ENCODE measurements at places on chromosomes 2 and 18.

DNA sequence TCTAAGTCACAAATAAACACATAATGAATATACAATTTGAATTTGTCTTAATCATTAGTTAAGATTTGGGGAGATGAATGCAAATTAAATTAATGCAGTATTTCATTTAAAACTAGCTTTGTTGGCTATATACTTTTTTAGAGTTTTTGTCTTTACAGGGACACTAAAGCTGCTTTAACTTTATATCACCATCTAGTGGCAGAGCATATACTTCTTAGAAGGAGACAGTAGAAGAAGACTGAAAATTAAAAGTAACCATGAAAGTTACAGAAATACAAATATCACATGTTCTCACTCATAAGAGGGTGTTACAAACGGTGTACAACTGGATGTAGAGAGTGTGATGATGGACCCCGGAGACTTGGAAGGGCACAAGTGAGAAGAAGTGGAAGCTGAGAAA is 268.3 kb upstream of the NETO1 start:
- DNase-seq, result no peak

DNA sequence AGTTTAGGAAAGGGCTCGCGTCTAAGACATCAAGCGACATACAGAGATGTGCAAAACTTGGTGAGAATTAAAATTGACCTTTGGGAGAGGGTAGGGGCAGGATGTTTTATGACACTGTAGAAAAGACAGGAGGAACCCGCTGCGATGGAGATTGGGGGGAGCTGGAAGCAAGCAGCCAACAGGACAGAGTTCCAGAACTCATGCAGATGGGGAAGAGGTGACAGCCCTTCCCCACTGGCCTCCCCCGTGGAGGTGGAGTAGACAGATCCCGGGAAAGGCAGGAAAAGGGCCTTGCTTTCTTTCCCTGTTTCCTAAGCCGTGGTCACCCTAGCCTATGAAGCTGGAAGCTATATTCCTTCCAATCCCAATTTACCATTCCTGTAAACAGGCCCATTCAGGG is 39.1 kb downstream of the ANO7 start:
- DNase-seq, result no peak

- DNase-seq, result no peak
Measured at GRCh38 chr2:53422979-53423378, 344.6 kb upstream of the CHAC2 start.

DNA sequence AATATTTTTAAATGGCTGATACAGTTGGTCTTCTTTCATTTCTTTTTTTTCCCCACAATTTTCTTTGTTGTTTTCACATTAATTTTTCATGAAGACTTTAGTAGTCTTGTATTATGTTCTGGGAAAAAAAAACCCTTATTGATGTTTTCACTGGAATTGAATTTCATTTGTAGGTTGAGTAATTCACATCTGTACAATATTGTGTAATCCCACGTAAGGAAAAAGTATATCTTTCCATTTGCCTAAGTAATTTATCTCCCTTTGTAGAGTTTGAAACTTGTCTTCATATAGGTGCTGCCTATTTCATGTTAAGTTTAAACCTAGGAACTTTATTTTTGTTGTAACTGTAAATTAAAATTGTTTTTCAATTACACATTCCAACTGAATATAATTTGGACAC is 2.0 kb downstream of the DNAJC27 start:
- no peak for DNase-seq

- DNase-seq, result no peak
Measured at GRCh38 chr18:22468554-22468891, 50.8 kb upstream of the CTAGE1 start.

DNA sequence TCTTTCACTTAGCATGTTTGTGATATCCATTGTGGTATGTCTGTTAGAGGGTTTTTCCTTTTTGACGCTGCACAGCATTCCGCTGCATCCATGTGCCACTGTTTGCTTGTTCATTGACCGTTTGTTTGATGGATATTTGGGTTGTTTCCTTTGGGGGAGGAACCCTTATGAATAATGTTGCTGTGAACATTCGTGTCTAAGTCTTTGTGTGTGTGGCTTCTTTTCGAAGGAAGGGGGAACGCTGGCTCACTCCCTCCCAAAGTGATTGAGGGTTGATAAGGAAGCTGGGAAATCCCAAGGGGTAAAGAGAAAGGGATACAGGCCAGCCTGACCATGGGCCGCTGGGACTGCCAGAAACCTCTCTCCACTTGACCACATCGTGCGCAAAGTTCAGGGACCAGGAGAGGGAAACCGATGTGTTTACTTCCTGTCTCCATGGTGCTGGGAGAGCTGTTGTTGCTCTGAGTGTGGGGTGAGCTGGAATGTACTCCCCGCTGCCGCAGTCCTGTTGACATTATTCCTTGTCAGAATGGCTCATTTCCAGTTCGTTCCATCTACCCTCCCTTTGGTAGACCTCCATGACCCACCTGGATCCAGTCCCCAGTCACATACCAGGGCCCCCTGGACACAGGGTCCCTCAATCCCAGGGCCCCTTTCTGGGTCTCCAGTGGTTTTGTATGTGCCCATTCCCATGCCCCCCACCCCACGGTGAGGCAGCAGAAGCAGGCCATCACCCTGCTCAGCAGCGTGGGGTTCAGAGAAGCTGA is 39.6 kb downstream of the HS1BP3 start:
- DNase-seq, result no peak

DNA sequence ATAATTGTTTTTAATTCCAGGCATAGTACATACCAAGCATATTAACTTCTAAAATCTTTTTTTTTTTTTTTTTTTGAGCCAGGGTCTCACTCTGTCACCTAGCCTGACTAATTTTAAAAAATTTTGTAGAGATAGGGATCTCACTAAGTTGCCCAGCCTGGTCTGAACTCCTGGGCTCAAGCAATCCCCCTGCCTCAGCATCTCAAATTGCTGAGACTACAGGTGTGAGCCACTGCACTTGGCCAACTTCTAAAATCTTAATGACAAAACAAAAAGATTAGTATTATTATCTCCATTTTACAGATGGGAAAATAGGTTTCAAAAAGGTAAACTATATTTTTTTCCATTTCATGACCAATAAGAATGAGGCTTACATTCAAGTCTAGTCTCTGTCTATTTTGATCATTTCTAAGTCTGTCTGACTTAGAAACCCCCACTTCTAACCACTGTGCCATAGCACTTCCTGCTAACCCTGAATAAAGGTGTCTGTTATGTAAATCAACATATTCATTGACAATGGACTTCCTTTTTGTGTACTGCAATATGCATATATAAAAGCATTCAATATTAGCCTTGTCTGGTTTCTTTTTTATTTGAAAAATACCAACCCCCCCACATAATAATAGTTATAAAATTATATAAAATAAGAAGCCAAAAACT is 28.7 kb upstream of the ZEB2 start:
- no peak for DNase-seq

DNA sequence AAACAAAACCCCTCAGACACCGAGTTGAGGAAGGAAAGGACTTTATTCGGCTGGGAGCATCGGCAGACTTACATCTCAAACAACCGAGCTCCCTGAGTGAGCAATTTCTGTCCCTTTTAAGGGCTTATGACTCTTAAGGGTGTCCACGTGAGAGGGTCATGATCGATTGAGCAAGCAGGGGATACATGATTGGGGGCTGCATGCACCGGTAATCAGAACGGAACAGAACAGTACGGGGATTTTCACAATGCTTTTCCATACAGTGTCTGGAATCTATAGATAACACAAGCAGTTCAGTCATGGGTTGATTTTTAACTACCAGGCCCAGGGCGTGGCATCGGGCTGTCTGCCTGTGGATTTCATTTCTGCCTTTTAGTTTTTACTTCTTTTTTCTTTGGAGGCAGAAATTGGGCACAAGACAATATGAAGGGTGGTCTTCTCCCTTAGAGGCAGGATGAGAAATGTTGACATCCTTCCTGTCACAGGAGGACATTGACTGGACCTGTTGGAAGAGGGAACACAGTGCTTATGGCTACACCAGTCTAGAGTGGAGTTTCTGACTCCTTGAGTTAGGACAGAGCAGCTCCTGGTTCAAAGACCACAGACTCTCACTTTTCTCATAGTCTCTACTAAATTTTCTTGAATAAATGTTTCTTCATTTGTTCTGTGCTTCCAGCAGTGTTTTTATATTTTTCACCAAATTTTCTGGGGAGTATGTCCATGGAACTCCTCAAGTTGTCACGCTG is 35.8 kb downstream of the SPOPL start:
- DNase-seq, result no peak

- DNase-seq, result no peak
Measured at GRCh38 chr2:241770185-241770935, 6.3 kb upstream of the GAL3ST2 start.

DNA sequence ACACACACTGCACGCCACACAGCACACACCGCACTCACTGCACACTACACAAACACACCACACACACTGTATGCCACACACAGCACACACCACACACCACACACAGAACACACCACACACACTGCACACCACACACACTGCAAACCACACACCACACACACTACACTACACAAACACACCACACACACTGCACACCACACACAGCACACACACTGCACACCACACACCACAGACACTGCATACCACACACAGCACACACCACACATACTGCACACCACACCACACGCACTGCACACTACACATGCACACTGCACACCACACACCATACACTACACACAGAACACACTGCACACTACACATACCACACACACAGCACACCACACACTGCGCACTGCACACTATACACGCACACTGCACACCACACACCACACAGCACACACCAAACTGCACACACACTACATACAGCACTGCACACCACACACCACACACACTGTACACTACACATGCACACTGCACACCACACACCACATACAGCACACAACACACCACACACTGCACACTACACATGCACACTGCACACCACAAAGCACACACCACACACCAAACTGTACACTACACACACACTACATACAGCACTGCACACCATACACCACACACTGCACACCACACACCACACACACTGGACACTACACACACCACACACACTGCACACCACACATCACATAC is 59.6 kb downstream of the ASB1 start:
- DNase-seq, result no peak

- DNase-seq, result no peak
Measured at GRCh38 chr18:75937306-75937705, 509.8 kb upstream of the SMIM21 start.

GRCh38 chr2:151637271-151637781 is 97.0 kb downstream of the NEB start:
- no peak for DNase-seq

DNA sequence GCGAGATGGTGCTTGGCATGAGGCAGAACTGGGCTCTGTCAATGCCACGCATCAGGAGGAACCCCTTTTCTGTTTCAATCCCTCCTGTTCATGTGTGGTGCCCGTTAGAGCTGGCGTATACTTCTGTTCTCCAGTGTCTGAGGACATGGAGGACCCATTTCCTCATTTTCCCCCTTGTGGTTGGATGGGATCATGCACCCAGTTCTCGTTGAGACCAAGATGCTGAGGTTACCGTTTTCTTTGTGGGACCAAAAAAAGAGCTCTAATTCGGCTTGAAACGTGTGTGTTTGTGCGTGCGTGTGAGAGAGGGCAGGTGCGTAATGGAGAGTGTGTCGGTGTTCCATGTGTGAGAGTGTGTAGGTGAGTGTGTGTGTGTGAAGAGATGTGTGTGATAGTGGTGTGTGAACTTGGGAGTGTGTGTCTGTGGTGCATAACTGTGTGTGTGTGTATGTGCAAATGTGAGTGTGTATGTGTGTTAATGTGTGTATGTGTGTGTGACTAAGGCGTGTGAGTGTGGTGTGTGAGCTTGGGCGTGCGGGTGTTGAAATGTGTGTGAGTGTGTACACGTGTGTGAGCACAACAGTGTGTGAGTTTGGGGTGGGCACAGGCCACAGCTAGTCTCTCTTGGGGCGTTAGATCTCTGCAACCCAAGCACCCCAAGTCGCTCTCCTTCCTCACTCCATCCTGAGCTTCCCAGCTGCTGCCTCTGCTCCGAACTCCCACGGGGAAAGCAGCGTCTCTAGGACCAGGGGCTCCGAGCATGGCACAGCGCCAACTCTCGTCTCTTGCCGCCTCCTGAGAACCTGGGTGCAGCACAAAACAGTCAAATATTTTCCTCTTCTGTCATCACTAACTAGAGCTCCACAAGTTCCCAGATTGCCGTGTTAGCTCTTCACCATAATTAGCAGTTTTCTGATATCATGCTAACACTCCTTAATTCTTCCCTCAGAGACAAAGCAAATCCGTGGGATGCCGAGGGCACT is 75.8 kb downstream of the LONRF2 start:
- peak; percentile 14 for DNase-seq

- DNase-seq, result peak; percentile 72
Measured at GRCh38 chr2:197705121-197705911, at the start of gene MARS2. Gene MARS2 (plus strand): TSS chr2:197705369. CDS start chr2:197705406, 37 bp downstream.

- DNase-seq, result no peak
Measured at GRCh38 chr2:221102896-221103688, 469.0 kb downstream of the EPHA4 start.

GRCh38 chr2:113829761-113830160 is 60.1 kb upstream of the ACTR3 start:
- DNase-seq, result no peak

GRCh38 chr2:72036595-72036994 is 111.1 kb downstream of the CYP26B1 start:
- DNase-seq, result no peak

DNA sequence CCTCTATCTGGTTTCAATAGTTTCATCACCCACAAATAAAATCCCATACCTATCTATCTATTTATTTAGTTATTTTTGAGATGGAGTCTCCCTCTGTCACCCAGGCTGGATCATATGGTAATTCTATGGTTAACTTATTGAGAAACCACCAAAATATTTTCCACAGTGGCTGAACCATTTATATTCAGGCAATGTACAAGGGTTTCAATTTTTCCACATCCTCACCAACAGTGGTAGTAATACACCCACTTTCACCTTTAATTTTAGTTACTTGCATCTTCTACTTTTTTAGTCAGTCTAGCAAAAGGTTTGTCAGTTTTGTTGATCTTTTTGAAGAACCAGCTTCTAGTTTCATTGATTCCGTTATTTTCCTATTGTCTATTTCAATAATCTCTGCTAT is 46.1 kb upstream of the PHLPP1 start:
- DNase-seq, result no peak

GRCh38 chr18:62938487-62938886 is 223.1 kb downstream of the PHLPP1 start:
- DNase-seq, result no peak

DNA sequence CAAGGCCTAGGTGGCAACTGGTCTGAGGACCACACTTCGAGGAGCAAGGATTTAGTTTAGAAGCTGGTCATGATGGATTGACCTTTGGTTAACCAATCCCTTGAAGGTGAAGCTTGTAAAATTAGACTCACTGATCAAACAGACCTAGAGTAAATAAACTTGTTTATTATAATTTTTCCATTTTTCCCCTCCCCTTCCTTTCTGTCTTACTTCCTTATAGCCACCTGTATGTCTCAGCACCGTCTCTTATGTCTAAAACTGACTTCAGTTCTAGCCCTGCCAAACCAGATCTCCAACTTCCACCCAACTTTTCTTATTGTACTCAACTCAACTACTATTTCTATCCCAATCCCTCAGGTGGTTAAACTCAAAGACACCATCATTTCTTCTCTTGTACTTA is 92.8 kb upstream of the THOC1 start:
- no peak for DNase-seq

- no peak for DNase-seq
Measured at GRCh38 chr18:11673560-11673959, 15.5 kb upstream of the GNAL start.
